ENCODE measurements at places on chromosomes 2 and 18.

- DNase-seq, result no peak
Measured at GRCh38 chr18:58091099-58091611, 47.1 kb downstream of the NEDD4L start.

DNA sequence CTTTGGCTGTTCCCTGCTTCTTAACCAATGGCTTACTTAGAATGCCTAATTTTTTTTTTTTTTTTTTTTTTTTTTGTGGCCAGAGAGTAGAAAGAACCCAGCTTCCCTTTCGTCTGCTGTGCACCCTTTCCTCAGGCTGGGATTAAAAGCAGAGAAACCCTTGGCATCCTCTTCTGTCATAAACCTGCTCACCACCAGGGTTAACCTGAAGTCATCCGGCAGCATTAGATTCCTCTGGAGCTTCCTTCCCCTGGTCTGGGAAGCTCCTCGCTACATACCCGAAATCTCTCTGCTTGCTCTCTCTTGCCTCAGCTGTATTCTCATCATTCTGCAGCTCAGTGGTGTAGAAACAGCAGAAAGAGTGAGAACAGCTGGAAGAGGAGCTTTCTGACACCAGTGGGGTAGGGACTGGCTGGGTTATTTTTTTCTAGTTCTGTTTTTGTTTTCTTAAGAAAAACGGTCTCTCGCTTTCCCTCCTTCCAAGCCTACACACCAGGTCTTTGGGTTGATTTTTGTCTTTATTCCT, 339.0 kb upstream of the MEIS1 start:
- DNase-seq, result no peak

DNA sequence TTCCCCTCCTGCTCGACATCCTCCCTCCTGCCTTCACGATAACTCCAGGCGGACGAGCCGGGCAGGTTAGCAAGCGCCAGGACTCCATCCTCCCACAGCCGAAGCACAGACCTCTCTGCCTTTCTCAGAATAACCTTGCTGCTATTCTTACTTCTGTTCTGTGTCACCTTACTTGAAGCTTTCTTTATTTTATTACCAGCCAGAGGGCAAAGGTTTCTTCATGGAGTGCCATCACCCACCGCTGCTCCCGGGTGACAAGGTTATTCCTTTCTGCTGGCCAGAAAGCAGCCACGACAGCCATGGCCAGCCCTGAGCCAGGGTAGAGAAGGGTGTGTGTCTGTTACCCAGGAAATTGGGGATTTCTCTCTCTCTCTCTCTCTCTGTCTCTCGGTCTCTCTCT, 227.1 kb downstream of the ANAPC1 start:
- DNase-seq, result no peak

GRCh38 chr2:203533676-203534591, 1.2 kb downstream of the RAPH1 start:
- DNase-seq, result peak; percentile 73

- DNase-seq, result no peak
Measured at GRCh38 chr2:140882671-140883620, 1247.9 kb downstream of the LRP1B start.

DNA sequence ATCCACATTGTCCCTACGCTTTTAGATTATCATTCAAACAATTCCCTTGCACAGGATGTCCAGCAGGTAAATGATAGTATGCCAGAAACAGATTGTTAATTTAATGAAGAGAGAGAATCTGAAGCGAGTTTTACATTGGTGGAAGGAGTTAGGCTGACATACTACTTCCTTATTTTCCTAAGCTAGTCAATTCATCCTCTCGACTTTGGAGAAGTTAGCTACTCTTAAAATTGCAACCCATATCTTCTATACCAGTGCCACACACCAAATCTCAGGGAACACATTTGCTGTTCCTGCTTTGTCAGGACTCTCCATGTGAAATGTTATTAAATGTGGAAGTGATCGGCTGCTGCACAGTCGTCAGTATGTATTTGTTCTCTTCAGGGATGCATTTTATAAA, 249.2 kb downstream of the NAPG start:
- DNase-seq, result no peak

GRCh38 chr18:32804134-32804888, 31.5 kb upstream of the KLHL14 start:
- DNase-seq, result no peak

DNA sequence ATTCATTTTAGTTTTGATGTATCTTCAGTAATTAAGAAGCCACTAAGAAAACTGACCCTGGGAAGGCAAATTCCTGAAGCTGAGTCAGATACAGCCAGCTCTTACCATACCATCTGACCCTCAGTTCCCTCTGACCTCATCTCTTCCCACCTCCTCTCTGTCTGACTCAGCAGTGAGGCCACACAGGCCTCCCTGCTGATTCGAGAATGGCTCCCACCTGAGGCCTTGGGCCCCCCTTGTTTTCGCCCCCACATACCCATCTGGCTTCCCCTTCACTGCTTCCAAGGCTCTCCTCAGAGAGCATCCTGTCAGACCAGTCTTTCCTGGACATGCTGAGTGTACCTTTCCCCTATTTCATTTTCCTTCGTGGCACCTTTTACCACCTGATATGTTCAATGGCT, 71.0 kb upstream of the CYP1B1 start:
- peak; percentile 95 for DNase-seq

- no peak for DNase-seq
Measured at GRCh38 chr2:175815537-175815936, 186.5 kb downstream of the LNPK start.

- no peak for DNase-seq
Measured at GRCh38 chr18:75277610-75277928, 67.0 kb downstream of the TSHZ1 start.

- DNase-seq, result peak; percentile 40
Measured at GRCh38 chr2:11370377-11371091, 26.1 kb upstream of the ROCK2 start.

DNA sequence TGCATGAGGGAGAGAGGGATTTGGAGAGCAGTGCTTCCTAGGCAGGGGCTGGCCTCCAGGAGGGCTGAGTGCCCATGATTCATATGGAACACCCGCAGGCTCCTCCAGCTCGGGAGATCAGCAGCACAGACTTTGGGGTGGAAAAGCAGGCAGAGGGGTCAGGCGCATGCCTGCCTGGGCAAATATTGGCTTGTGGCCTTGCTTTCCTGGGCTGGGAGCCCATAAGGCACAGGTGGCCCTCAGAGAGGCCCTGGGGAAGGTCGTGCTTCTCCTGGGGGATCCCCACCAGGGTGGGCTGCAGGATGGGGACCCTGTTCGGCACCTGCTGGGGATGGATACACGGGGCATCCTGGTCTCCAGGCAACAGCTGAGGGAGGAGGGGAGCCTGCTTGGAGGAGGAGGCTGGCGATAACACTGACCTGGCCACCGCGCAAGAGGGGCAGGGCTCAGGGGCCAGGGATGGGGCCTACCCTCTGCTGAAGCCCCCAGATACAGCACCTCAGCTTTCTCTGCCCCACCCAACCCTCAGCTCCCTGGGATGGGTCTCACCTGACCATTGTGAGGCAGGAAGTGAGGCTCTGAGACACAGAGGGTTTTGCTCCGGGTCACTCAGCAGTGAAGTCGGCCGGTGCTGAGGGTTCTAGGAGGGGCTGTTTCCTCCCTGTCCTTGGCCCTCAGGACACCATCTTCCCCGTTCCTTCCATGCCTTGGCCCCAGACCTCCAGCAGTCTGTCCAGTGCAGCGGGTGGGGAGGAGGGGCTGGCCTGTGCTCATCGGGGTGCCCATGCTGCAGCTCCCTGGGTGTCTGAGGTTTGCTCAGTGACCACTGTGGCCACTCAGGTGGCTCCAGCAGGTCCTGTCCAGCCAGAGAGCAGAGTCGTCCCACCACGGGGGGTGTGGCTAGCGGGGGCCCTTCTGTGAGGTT, 12.0 kb downstream of the AQP12A start:
- no peak for DNase-seq

- no peak for DNase-seq
Measured at GRCh38 chr18:57269756-57270155, 82.6 kb upstream of the ST8SIA3 start.

GRCh38 chr2:134395779-134396178, 141.9 kb downstream of the MGAT5 start:
- no peak for DNase-seq

Measured in fibroblast of pulmonary artery (primary cell).